ENCODE measurements at places on chromosomes 7 and 10.

GRCh38 chr7:118436663-118437062, 212.2 kb downstream of the ANKRD7 start:
- no peak for DNase-seq

- no peak for DNase-seq
These were observed 12.3 kb downstream of the SCART1 start for GRCh38 chr10:133465950-133466474.

DNA sequence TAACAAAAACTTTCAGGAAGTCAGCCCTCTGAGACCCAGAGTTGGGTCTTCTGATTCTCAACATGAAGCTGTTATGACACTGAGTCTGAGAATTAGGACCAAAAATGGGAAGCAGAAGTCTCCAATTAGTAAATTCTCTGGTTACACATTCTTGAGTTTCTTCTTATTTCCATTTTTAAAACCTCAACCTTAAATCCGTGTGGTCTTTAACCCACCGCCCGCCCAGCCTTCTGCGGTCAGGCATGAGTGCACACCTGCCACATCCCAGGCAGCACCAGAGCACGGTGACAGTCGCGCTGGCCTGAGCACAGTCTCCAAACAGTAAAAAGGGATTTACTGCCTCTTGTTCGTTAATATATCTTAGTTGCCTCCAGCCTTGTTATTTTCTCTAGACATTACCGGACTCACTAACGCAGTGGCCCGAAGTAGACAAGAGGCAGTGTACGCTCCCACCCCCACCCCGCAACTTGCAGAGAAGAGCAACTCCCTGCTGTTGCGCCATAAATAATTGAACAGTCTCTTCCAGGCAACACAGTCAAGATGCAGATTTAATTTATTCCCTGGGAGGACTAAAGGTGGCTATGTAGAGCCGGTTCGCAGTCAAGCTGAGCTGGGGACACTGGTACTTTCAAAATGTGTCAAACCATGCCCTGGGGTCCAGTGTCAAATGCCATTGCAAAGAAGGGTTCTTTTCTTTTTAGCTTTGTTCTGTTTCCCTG, 147.0 kb upstream of the CELF2 start:
- no peak for DNase-seq

- DNase-seq, result no peak
These were observed 124.1 kb downstream of the MAD1L1 start for GRCh38 chr7:2108501-2109250.

DNA sequence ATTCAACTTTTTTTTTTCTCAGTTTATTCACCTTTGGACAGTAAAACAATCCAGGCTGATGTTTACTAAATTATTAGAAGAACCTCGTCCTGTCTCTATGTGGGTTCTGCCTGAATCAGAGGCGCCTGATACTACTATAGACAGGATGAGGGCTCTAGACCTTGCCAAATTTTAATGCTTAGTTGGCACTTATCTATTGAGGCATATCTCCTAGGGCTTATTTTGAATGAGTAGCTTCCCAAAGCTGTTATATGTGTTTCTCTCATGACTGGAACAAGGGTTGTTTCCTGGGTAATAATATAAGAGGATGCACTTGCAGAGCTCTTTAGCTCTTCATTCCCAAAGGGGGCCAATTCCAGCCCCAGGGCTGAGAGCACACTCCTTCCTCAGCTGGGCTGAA, 23.6 kb downstream of the HECW1 start:
- no peak for DNase-seq

GRCh38 chr7:28104811-28105210, 75.8 kb downstream of the JAZF1 start:
- DNase-seq, result no peak

Measured in stimulated activated CD8-positive, alpha-beta memory T cell treated with anti-CD3 and anti-CD28 coated beads, Interleukin-15, amount 100 ng/mL, for 48 hours (primary cell).